ENCODE measurements at places on chromosomes 7 and 10.

DNA sequence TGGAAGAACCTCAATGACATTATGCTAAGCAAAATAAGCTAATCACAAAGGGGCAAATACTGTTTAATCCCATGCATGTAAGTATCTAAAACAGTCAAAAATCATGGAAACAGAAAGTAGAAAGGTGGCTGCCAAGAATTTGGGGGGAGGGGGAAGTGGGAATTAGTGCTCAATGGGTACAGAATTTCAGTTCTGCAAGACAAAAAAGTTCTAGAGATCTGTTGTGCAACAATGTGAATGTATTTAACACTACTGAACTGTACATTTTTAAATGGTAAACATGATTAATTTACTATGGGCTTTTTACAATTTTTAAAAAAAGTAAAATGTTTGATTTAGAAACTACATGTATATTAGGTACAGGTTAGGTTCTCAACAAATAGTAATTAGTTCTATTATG is 11.9 kb downstream of the EZH2 start:
- no peak for DNase-seq

- no peak for DNase-seq
These were observed 56.5 kb upstream of the EEPD1 start for GRCh38 chr7:36096460-36097095.

GRCh38 chr7:33842150-33842549 is 63.2 kb upstream of the BMPER start:
- no peak for DNase-seq

DNA sequence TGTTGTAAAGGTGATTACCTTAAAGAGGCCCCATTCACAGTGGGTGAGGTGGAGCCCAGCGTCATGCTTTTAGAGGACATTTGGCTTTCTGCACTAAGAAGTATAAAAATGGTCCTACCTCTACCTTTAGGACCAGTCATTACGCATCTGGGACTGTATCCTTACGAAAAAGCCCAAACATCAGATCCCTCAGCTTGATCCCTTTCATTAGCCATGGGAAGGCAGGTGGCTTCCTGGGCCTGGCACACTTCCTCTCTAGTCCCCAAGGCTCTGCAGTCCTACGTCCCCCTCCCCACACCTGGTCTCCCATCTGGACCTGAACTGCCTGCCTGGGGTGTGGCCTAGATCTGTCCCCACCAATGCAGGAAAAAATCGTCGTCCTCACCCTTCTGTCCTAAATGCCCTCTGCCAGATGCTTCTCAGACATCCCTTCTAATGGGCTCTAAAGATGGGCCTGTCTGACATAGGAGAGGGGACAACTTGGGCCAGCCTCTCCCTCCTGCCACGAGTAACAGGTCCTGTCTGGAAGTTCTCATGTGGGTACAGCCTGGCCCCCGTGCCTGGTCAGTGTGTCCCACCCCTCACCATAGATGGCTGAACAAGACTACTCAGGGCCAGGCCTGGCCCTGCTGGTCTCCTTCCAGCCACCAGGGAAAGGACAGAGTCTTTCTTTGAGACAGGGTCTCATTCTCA is 11.8 kb upstream of the SLC18A3 start:
- no peak for DNase-seq

DNA sequence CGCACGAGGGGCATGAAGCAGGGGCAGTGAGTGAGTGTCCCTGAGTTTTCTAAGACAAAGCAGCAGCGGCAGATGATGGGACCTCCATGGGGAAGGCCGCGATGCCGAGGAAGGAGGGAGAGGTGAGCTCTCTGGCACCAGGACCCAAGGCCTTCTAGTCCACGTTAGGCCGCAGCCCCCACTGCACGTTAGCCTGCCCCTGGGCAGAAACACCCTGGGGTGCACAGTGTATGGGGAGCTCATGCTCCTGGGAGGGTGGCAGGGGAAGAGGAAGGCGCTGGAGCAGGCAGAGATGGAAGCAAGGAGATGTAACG is 97.3 kb upstream of the IKZF1 start:
- no peak for DNase-seq

- no peak for DNase-seq
These were observed 129.4 kb downstream of the PLPP4 start for GRCh38 chr10:120586471-120586872.

DNA sequence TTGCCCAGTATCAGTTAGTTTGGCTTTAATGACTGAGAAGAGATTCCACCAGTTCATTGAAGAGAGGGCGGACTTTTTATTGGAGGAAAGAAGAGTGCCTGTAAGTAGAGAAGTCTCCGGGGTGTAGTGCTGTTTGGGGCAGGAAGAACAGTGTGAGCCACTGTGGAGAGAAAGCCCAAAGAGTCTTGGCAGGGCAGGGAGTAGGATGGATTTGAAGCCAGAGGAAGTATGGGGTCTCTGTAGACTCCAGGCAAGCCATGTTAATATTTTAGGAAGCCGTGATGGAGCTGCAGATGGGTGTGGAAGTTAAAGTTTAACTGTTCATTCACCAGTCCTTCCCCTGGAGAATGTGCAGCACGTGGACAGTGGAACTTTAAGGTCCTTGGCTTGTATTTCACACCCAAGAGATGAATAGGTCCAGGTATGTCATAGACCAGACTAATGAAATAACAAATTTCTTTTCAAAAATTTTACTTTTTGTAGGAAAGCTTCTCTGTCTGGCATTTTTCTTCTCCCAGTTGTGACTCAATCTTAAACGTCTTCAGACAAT is 54.1 kb downstream of the TCF7L2 start:
- DNase-seq, result no peak

DNA sequence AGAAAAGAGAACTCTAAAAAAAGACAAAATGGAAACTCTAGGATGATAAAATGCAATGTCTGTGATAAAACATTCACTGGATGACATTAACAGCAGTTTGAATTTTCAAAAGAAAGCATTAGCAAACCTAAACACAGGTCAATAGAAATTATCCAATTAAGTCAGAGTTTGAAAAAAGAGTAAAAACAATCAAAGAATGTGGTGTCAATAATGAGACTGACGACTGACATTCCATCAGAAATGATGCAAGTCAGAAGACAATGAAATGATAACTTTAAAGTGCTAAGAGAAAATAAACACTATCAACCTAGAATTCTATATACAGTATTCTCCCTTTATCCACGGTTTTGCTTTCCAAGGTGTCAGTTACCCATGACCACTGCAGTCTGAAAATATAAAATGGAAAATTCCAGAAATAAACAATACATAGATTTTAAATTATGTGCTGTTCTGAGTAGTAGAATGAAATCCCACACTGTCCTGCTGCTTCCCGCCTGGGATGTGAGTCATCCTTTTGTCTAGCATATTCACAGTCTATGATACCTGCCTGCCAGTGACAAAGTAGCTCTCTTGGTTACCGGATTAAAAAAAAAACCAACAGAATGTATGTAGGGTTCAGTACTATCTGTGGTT is 38.3 kb upstream of the SFMBT2 start:
- DNase-seq, result no peak

- no peak for DNase-seq
These were observed 108.1 kb downstream of the GRID1 start for GRCh38 chr10:86258499-86258898.

GRCh38 chr10:122020226-122020625 is 31.3 kb downstream of the TACC2 start:
- DNase-seq, result no peak

- no peak for DNase-seq
These were observed 26.5 kb downstream of the KLF6 start for GRCh38 chr10:3758491-3758970.

- no peak for DNase-seq
These were observed 222.8 kb downstream of the PTN start for GRCh38 chr7:137120690-137121089.

DNA sequence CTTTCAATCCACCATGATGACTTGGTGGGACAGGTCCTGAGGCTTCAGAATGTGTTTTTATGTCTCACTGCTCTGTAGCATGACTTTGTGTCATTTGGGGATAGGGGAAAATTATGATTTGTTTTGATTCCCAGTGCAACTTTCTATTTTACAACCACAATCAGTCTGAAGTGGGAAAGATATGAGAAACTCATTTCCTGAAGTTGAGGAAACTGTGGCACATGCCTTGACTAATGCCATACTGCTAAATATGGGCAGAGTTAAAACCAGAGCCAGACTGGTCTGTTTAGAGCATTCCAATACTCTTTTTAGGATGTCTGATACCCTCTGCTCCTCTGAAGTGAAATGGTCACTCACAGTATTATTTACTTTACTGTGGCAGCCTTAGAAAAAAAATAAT is 307.7 kb downstream of the ADRA2A start:
- DNase-seq, result no peak

GRCh38 chr10:17877121-17877520 is 68.0 kb downstream of the MRC1 start:
- DNase-seq, result no peak

DNA sequence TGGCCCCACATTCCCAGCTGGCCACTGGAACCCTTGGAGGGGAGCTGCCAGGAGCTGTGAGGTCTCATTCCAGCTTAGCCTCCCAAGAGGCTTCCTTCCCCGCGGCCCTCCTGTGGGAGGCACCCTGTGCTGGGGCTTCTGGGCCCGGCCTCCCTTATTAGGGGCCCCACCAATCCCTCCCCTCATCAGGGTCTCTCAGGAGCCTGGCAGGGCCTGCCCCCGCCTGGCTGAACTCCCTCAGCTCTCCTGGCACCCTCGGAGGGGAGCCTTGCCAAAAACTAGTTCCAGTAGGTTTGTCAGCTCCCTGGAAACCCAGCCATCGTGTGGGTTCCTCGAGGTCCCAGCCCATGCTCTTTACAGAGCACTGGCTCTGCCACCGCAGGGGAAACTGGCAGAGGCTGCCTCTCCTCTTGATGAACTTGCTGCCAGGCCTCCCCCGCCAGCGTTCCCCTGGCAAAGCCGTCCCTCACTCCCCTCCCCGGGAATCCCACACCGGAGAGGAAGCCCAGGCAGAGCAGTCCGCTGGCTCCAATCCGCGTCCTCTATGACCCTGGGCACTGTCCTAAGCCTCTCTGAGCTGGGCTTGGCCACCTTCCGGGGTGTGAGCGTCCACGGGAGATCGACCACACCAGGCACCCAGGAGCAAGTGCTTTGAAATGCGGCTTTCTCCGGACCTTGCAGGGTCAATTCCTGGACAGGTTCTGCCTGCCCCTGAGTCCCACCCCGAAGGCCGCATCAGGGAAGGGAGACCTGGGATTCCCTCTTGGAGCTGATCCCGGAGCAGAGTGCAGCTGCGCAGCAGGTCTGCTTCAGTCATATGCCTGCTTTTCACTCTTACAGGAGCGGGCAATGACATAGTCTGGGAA is 139.8 kb downstream of the ARHGAP22 start:
- DNase-seq, result no peak
